COLO829 (cell line): ENCODE measurements at places on chromosomes 13 and 19.

DNA sequence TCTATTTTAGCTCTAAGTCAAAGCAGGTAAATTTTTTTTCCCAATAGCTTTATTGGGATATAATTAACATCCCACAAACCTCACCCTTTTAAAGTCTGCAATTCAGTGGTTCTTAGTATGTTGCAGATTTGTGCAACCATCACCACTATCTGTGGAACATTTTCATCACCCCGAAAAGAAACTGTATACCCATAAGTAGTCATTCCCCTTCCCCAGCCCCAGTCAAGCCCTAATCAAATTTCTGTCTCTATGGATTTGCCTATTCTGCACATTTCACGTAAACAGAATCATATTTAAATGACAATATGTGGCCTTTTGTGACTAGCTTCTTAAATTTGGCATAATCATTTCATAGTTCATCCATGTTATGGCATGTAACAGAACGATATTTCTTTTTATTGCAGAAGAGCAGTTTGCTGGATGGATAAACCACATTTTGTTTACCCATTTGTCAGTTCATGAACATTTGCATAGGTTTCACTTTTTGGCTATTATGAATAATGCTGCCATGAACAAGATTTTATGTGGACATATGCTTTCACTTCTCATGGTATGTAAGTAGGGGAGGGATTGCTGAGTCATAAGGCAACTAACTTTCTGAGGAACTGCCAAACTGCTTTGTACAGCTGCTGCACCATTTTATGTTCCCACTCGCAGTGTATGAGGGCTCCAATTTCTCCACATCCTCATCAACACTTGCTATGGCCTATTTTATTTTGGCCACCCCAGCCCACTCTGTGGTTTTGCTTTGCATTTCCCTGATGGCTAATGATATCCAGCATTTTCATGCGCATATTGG is 10.9 kb downstream of the SLC46A3 start:
- DNase-seq = no peak

- DNase-seq = no peak
Observed at GRCh38 chr13:70330697-70331361, 222.6 kb upstream of the KLHL1 start.

DNA sequence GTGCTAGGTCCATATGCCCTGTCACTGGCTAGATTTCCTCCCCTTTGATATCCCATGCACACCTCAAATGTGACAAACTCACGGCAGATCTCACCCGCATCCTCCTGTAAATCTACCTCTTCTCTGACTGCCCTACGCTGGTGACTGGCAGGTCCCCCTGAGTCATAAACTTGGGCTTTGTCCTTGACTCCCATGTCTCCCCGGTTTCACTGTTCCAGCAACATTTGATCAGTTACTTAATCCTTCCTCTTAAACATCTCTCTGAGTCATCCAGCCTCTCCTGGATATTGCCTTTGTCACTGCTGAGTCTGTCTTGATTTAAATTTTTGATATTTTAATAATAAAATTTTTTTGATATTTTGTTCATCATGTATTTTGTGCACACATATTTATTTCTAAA is 26.5 kb downstream of the FAM216B start:
- no peak for DNase-seq

DNA sequence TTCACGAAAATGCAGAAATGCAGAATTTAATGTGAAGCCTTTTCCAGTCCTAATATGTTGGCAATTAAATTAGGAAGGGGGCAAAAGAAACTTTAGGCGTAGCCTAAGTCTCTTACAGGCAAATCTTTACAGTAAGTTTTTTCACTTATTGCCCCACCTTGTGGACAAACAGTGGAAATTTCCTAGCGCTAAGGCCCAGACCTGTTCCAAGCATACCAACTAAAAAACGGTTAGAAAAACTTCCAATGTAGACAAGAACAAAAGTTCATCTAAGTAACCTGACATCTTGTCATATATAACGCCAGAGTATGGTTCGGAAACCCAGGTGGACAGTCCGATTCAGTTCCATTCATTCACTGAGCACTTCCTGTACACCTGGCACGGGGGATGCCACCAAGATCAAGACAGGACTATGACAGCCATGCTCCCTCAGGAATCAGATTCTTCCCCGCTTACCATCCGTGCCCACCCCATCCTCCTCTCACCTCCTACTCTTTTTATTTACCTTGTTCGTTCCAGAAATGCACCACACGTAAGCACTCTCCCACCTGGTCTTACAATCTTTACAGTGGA is 4.9 kb downstream of the ZAR1L start:
- peak; percentile 28 for DNase-seq

DNA sequence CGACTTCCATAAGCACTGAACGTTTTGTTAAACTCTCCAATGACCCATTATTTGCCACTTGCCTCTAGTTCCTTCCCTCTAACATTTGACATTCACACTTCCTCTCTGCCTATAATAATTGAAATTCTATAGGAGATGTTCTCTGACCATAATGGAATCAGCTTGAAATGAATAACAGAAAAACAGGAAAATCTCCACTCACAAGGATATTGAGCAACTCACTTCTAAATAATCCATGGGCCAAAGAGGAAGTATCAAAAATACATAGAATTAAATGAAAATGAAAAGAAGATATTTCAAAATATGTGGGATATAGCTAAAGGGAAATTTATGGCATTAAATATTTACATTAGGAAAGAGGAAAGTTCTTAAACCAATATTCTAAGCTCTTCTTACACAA is 3.4 kb upstream of the FCGBP start:
- DNase-seq = no peak

GRCh38 chr19:55379174-55379573 is 2.5 kb downstream of the TMEM190 start:
- no peak for DNase-seq

- no peak for DNase-seq
Observed at GRCh38 chr13:28494504-28494777, 487 bp downstream of the FLT1 start.

DNA sequence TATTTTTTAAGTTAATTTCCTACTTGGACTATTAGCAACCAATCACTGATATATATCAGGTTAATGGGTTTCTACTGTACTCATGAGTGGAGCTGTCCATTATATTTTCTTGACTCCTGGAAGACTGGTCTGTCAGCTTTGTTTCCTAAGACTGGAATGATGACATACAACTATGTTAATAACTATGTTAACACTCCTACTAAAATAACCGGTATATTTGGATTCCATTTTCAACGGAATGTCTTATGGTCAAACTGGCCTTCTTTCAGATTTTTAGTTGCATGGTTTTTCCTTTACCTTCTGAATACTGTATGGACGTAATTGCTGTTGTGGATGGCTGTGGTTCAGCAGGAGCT is 45.8 kb upstream of the GPI start:
- no peak for DNase-seq
